GM19239 (cell line): ENCODE measurements at places on chromosomes 7 and 10.

- no peak for DNase-seq
Observed at GRCh38 chr7:140726281-140726680, 29.8 kb downstream of the NDUFB2 start.

GRCh38 chr10:7788639-7789286, 786 bp downstream of the ATP5F1C start:
- DNase-seq: no peak

DNA sequence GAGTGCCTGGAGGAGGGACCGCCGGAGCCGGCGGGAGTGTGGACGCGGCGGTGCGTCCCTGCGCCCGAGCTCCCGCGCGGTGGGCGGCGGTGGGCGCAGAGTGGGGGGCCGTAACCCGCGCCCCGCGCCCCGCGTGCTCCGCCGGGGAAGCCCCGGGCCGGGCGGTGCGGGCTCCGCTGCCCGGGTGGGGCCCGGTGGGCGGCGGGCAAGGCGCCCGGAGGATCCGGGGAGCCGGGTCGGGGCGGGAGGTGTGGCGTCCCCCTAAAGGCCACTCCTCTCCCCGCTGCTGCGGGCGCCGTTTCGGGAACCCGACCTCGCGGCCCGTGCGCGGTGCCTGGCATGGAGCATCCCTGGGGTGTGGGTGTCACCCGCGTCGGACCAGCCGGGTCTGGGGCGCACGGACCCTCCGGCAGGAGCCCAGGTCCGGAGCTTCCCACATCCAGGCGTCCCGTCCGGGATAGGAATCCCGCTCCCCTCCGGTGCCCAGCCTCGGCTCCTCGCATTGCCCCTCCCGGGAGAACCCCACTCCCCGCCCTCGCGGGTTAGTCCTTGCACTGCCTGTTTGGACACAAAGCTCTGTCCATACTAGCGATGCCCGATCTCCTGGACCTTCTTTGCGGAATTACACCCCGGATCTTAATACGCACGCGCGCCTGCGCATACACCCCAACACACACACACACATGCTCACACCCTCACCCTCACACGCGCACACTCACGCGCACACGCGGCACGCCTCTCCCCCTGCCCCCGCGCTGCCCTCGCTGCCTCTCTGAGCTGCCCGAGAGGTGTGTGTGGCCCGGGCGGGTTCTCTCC, 723 bp downstream of the MTURN start:
- peak; percentile 36 for DNase-seq

DNA sequence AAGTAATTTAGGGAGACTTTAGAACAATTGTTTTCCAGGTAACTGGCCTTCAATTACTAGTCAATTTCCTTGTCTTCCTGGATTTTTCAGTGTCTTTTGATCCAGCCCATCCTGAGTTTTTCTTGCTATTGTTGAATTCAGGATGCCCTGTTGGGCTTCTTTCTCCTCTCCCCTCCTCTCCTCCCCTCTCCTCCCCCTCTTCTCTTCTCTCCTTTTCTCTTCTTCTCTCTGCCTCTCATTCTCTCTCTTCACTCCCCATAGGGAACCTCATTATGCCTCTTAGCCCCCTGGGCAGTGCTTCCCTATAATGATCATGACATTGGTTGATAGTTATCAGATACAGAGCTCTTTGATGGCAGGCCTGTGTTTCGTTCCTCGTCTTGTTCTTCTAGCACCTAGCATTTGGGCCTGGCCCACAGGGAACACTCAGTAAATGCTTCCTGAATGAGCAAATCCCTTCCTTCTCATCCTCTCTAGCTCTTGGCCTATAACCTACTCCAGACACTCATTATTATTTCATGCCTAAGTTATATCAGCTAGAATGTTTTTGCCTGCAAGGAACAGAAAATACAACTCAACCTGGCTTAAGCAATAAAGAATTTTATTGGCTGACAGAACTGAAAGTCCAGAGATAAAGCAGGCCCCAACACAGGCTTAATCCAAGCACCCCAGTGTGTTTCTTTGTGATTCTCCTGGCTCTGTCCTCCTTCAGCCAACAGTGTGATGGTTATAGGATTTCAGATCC, 56.8 kb downstream of the CACNB2 start:
- no peak for DNase-seq

GRCh38 chr7:68640103-68640502, 958.2 kb upstream of the AUTS2 start:
- DNase-seq: no peak

DNA sequence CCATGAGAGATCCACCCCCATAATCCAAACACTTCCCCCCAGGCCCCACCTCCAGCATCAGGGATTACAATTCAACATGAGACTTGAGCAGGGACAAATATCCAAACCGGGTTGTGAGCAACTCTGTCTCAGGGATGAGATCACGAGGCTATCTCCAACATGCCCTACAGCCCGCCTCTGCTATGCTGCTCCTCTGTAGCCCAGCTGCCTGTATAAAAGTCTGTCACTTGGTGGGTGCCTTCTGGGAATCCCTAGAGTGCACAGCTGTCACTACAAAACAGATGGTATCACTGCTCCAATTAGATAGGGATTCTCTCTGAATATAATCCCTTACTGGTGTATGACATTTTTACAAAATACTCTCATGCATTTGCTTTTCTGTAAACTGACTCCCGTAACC, 114.9 kb upstream of the NANOS1 start:
- no peak for DNase-seq

- no peak for DNase-seq
Observed at GRCh38 chr7:139651308-139651707, 126.5 kb downstream of the HIPK2 start.

GRCh38 chr10:132662186-132662920, 123.6 kb downstream of the NKX6-2 start:
- DNase-seq: no peak
